Daoy (cell line): ENCODE measurements at places on chromosomes 11 and 22.

DNA sequence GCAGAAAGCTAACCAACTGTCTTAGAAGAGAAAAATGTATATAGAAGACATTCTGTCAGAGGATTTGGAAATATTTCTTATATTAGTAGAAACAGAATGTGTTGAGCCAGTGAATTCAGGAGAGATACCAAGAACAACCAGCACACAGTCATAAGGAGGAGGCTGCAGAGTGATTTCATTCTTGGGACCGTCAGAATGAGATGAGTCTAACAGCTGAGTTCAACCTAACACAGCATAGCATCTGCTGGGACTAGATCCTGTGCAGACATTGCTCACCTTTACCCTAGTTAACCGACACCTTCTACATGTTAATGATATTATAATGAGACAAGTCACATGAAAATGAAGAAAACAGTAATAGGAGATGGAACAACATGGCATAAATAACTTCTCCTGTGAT lies 85.5 kb downstream of the XRRA1 start:
- DNase-seq: no peak

GRCh38 chr11:127050186-127050585 lies 49.6 kb upstream of the KIRREL3 start:
- no peak for DNase-seq

DNA sequence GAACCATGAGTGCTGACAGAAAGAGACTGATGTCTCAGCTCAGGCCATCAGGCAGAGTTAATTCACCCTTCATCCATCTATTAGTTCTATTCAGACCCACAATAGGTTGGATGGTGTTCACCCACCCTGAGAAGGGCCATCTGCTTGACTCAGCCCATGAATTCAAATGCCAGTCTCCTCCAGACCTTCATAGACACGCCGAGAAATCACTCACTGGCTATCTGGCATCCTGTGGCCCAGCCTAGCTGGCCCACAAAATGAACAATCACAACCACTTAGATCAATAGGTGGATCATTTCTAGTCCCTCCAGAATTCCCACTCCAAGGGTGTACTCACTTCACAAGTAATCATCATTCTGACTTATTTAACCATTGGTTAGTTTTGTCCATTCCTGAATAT lies 58.2 kb downstream of the MYEOV start:
- no peak for DNase-seq

DNA sequence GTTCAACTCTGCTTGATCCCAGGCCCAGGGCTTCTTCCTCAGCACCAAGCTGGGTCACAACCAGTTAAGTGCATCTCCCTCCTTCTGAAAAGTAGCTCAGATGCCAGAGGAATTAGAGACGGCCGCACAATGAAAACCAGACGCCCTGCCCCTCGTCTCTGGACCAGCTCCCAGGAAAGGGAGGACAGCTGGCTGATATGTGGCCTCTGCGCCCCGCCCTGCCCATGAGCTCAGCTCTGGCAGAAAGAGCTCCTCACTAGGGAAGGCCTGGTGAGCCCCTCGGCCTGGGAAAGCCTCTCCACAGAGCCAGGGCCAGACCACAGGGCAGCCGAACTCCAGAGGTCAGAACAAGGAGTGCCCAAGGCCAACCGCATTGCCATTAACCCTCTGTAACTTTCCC lies 18.1 kb upstream of the SCGB1A1 start:
- DNase-seq: peak; percentile 60

DNA sequence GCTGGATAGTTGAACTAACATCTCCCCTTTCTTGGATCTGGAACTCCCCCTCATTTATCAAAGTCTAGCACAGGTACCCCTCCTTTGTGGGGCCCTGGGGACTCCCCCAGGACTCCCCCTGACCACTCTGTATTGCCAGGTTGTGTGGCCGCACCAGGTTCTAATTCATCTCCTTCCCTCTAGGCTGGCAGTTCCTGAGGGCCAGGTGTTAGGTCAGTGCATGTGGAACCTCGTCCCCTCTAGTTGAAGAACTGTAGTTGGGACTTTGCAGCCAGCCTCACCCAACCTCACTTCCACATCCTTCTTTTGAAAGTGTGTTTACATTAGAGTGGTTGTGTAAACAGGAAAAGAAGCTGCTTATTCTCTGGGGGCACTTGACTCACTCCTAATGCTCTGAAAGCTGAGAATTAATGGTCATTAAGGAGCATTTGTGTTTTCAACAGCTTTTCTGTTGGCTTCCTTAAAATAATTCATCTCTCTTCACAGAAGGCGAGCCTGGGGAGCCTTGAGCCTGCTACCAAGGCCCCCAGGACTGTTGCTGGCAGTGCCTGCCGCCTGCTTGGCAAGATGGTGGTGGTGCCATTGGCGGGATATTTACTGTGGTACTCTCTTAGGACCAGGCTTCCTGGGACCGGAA lies 11.8 kb downstream of the UPB1 start:
- DNase-seq: peak; percentile 29
